ENCODE measurements at places on chromosomes 7 and 10.

GRCh38 chr10:45136256-45136655, 135.5 kb downstream of the ZNF22 start:
- DNase-seq: no peak

DNA sequence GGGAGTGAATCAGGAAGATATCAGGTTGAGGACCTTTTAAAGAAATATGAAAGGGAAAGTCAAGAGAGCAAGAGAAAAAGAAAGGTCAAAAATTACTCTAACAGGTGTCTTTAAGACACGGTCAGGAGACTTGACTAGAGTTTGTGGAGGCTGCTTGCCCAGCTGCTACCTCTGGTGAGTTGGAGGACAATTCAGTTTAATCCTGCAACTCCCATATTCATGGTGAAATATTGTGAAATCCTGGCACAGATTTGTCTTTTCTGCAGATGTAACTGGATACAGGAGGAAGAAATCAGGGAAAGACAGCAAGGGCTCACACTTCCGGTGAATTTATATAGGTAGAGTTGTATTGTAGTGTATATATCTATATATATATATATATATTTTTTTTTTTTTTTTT, 93.5 kb downstream of the AKAP9 start:
- DNase-seq: no peak

DNA sequence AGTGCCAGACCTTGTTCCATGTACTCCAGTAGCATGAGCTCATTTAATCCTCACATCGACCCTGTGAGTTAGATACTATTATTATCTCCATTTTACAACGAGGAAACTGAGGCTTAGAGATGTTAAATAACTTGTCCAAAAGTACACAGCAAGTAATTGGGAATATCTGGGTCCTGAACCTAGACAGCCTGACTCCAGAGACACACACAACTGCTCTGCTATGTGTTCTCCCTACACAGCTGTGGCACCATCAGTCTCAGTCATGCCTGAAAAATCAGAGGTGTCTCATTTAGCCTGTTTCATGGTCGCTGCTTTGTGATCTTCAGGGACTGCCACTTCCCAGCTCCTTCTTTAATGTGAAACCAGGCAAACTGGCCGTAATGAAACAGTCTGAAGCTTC, 56.5 kb downstream of the COL1A2 start:
- DNase-seq: no peak

DNA sequence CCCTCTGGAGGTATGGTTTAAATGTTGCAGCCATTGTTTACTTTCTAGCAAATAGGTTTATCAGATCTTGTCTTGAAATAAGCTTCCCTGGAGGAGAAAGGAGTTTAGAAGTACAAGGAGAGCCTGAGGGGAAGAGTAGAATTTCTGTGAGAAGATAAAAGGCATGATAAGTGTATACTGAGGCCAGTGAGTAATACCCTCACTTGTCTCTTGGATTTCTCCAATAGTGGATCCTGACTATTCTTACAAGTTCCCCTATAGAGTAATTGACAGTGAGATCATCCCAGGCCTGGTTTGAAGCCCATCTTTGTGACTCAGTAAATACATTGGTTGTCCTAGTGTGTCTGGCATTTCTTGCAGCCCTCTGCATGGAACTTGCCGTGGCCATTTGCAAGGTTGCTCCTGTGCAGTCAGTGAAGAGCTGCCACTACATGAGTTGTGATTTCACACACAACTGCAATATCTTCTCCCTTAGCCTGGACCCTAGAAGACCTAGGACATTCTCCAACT, 41.6 kb downstream of the CHN2 start:
- no peak for DNase-seq

GRCh38 chr10:12186323-12186722, 9.4 kb downstream of the NUDT5 start:
- peak; percentile 67 for DNase-seq

DNA sequence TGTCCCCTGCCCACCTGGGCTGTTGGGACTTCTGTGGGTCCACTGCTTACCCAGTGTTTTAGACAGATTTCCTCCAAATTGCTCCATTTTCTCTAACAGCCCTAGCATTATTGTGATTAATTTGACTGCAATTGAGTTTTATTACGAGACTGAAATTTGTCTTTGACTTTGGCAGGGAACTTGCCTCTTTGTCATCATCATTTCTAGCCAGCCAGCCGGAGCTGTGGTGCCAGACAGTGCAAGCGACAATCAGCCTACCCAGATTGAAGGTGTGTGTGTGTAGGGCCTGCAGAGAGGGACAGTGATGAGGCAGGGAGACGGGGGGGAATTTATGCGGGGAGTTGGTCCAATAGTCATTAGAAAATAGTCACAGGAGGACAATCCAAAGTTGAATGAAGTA, 743.0 kb downstream of the NRG3 start:
- DNase-seq: no peak

- no peak for DNase-seq
These were observed 8.4 kb upstream of the HHEX start for GRCh38 chr10:92681306-92681834.

- no peak for DNase-seq
These were observed 27.1 kb downstream of the ABCB4 start for GRCh38 chr7:87448388-87448787.

- no peak for DNase-seq
These were observed 851 bp downstream of the AKR1E2 start for GRCh38 chr10:4826792-4827324.

GRCh38 chr7:134875867-134876266, 96.4 kb downstream of the CALD1 start:
- no peak for DNase-seq

- DNase-seq: no peak
These were observed 155.4 kb downstream of the NEURL1 start for GRCh38 chr10:103648636-103649532.

GRCh38 chr7:50779427-50779826, 3.3 kb downstream of the GRB10 start:
- DNase-seq: no peak

GRCh38 chr10:3886191-3886590, 101.2 kb upstream of the KLF6 start:
- DNase-seq: no peak

GRCh38 chr7:81248420-81248819, 329.6 kb upstream of the SEMA3C start:
- peak; percentile 64 for DNase-seq

DNA sequence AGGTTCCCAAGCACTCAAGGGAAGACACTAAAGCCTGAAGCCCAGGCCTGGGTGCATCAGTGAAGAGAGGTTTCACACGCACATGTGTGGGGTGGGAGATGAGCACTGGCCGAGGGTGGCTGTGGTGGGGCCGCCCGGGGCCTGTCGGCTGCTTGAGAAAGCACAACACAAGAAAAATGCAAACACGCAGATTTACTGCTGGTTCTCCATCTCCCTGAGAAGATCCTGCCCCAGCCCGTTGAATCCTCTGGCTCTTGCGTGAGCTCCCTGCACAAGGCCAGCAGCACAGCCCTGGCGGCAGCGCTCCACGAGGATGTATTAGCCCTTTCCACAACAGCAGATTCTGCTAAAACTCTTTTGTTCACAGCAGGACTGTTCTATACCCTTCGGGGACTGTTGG, 6.2 kb downstream of the ZNF511 start:
- DNase-seq: no peak

GRCh38 chr10:49096890-49097445, 18.4 kb downstream of the VSTM4 start:
- no peak for DNase-seq

DNA sequence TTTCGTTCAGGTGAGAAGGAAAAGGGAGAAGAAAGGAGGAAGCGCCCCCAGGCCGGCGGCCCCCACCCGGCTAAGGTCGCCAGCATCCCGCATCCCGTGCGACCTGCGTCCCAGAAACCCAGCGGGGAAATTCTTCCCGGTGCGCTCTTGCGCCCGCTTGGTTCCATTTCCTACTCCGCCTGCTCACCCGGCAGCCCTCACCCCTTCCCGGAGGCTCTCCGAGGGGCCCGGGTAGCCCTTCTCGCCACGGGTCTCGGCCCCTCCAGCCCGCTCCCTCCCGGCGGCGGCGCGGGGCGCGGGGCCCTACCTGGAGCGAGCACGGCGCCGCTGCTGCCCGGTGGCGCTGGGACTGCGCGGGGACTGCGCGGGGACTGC, at the start of gene PRKCQ:
TSS of gene PRKCQ (minus strand) at position 373 of the 375 bp plus-strand sequence. CDS start 65,141 bp downstream, outside the sequence.
- peak; percentile 41 for DNase-seq

GRCh38 chr7:133562621-133563020, 309.7 kb downstream of the EXOC4 start:
- no peak for DNase-seq

GRCh38 chr10:76305930-76306615, 874.6 kb downstream of the LRMDA start:
- no peak for DNase-seq

- no peak for DNase-seq
These were observed 3.2 kb downstream of the GPC2 start for GRCh38 chr7:100173806-100174495.

GRCh38 chr7:5692112-5692844, 89.2 kb downstream of the RNF216 start:
- DNase-seq: peak; percentile 97

GRCh38 chr7:2649991-2650390, 18.2 kb downstream of the TTYH3 start:
- no peak for DNase-seq

DNA sequence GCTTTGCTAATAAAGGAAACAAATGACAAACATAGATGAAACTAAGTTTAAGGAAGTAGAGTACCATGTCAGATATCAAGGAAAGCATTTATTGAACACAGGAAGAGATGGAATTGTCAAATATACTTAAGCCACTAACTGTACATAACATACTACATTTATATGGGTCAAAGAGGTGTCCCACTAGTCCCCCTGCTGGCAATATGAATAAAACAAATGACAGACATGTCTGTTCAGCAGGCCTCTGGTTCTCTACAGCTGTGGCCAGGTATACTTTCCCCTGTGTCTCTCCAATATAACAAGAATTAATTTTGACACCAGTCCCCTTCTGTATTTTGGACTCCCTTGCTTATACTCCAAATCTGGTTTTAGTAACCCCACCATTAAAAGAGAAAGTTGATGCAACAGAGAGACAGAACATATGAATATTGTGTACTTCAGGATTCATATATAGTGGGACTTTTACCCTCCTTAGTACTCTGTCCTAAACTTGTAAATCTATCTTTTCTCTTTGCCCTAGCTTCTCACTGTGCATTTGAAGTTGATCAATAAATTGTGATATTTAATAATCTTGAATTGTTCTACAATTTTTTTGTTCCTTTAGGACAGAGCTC, 42.9 kb downstream of the CD36 start:
- DNase-seq: peak; percentile 55

GRCh38 chr7:90582164-90582563, 14.0 kb upstream of the CDK14 start:
- DNase-seq: peak; percentile 35

DNA sequence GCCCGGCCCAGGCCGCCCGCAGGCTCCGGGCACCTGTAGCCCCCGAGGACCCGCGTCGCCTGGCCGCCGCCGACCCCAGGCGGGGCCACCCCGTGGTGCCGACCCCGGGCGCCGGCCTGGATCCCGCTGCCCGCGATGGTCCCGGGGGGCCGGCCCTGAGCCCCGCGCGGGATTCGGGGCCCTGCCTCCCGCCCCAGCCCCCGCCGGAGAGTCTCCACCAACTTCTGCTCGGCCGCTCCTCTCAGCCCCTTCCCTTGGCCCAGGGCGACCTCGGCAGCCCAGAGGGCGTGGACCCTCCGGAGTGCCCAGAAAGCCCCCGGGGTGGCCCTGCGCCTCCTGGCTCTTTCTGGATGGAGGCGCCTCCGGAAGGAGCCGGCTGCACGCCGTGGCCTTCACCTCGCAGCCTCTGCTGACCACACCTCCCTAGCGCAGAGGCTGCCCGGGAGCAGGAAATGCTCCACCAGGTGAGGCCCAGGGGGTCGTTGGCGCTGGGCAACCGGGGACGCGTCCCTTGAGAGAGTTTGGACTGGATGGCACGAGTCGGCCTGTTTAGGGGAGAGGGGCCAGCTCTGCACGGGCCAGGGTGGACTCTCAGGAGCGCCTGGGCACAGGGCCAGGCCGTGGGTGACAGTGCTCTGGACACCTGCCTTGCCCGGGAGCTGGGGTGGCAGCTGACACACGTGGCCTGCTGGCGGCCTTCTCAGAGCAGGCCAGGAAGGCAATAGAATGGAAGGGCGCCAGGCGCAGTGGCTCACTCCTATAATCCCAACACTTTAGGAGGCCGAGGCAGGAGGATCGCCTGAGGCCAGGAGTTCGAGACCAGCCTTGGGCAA, 529 bp downstream of the ZNF853 start:
- DNase-seq: no peak

GRCh38 chr10:131697476-131698128, 203.2 kb upstream of the PPP2R2D start:
- no peak for DNase-seq

- no peak for DNase-seq
These were observed 14.5 kb upstream of the PAX4 start for GRCh38 chr7:127632276-127632910.

DNA sequence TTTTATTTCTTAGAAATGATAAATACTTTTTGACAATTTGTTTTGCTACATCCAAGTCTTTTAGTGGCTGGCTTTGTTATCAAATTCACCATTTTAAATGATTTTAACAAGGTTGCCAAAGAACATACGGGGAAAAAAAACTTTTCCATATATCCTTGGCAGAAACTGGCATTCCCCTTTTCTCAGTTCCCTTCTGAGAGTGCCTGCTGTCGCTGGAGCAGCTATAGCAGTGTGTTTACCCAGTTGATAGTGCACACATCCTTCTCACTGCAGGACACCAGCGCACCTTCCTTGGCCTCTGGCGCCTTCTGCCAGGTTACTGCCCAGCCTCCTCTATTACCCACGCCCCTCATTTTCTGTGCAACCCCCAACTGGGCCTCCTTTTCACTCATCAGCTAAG, 94.1 kb downstream of the ALOX5 start:
- DNase-seq: no peak

DNA sequence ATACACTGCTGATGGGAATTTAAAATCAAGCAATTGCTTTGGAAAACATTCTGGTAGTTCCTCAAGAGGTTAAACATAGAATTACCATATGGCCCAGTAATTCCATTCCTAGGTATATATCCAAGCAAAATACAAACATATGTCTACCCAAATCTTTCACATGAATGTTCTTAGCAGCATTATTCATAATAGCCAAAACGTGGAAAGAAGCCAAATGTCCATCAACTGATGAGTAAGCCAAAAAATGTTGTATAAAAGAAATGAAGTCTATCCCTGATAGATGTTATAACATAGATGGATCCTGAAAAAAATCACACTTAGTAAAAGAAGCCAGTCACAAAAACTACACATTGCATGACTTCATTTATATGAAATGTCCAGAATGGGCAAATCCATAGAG, 893.0 kb downstream of the SORCS3 start:
- DNase-seq: peak; percentile 45

- DNase-seq: no peak
These were observed 116.4 kb upstream of the HGF start for GRCh38 chr7:81886211-81886764.

DNA sequence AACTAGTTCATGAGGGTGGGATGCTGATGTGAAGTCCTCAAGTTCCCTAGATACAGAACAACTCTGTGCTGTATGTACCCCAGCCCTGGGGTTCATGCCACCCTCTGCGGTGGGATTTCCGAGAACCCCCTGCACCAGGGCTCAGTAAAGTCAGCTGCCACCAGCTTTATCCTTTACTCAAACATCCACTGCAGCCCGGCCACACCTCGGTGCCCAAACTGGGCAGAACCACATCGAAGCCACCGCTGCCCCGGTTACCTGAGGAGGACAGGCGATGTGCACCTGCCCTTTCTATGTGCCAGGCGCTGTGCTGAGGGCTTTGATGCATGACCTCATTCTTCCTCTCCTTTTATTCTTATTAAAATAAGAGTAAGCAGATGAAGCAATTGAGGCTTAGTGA, 9.9 kb upstream of the CALML5 start:
- DNase-seq: peak; percentile 48
